ENCODE measurements at places on chromosomes 12 and 14.

DNA sequence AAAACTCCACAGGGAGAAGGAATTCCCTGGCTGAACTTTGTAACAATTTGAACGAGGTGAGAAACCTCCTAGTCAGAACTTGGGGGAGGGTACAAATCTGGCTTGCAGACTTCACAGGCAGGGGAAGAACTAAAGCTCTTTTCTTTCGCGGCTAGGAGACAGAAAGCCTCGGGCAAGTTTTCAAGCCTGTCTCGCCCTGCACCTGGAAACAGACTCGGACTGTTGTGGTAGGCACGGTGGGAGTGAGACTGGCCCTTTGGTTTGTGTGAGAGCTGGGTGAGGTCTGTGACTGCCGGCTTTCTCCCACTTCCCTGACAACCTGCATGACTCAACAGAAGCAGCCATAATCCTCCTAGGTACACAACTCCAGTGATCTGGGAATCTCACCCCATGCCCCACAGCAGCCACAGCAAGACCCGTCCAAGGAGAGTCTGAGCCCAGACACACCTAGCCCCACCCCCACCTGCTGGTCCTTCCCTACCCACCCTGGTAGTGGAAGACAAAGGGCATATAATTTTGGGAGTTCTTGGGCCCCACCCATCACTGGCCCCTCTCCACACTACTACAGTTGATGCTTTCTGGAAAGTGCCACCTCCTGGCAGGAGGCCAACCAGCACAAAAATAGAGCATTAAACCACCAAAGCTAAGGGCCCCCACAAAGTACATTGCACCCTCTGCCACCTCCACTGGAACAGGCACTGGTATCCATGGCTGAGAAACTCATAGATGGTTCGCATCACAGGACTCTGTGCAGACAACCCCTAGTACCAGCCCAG lies 102.7 kb upstream of the ST8SIA1 start:
- no peak for ATAC-seq

DNA sequence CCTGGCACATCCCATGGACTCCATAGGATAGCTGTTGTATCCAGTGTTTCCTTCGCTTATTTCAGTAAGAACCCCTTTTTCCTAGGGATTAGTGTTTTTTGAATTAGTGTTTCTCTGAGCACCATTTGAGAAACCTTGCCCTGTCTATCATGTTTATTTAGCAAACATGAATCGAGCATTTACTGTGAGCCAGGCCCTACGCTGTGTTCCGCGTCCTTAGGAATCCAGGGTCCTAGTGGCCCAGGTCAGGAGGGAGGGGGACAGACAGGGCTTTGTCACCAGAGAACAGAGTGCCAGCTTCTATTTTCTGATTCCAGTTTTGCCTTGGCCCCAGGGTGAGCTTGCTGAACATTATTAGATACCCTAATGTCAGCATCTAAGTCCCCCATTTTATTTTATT lies 2.5 kb downstream of the TEAD4 start:
- no peak for ATAC-seq

DNA sequence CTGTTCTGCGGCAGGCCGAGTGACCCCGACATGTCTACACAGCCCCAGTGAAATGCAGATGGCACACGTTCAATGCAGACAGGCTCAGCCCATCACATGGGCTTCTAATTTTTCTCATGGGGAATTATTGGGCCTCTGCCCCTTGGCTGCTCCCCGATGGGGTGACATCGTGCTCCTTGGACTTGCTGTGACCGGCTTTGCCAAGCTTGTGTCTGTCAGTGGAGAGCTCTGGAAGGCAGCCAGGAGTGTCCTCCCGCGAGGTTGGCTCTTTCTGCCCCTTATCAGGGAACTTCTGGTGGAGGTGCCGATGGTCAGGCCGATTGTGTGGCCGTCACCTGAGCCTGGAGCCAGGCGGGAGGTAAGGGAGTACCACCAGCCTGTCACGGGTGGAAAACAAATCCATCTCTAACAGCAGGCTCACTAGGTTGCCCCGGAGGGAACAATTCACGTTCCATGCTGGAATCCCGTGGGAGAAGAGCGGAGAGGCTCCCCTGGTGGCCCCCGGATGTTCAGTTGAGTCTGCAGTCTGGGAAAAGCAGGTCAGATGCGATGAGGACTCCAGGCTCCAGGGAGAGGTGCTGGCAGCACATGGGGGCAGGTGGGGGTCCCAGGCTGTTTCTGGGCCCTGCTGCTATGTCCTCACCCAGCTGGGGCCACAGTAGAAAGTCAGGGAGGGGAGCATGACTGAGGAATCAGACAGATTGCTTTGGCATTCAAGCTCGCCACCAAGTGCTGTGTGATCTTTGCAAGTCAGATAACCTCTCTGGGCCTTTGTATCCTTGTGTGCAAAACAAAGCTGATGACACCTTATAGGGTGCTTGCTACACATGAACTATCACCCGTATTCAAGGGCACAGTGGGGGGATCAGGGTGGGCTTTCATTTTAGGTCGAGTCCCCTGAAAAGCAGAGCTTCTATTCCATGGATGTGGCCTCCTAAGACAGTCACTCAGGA lies 43.2 kb upstream of the EML1 start:
- no peak for ATAC-seq

DNA sequence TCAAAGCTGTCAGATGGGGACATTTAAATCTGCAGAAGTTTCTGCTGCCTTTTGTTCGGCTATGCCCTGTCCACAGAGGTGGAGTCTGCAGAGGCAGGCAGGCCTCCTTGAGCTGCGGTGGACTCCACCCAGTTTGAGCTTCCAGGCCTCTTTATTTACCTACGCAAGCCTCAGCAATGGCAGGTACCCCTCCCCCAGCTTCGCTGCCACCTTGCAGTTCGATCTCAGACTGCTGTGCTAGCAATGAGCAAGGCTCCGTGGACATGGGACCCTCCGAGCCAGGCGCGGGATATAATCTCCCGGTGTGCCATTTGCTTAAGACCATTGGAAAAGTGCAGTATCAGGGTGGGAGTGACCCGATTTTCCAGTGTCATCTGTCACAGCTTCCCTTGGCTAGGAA lies 115.5 kb downstream of the FUT8 start:
- ATAC-seq: no peak

- ATAC-seq: no peak
Measured at GRCh38 chr12:131112700-131113290, 159.1 kb downstream of the ADGRD1 start.

DNA sequence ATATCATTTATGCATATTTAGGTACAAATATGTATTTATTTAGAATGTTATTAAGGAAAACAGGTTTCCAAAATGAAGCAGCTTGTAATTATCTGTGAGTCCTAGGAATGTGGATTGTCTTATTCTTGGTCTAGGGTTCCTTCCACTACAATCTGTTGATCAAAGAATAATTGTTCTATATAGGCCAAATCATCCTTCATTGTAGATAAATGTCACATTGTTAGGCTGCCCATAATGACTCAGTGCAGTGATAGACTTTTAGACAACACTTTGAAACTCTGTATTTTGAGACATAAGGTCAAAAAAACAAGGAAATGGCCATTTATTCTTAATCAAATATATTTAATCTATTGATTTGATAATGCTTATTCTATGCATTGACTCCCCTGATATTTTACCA lies 283.0 kb downstream of the ACSS3 start:
- ATAC-seq: no peak

All from gastroesophageal sphincter (tissue), 4 donors.